ENCODE measurements at places on chromosomes 16 and 17.

- DNase-seq = no peak
Measured at GRCh38 chr16:84246679-84247077, 6.9 kb upstream of the KCNG4 start.

GRCh38 chr17:73586921-73587602 lies 57.2 kb downstream of the SDK2 start:
- DNase-seq = peak; percentile 59

- DNase-seq = peak; percentile 69
Measured at GRCh38 chr17:65554553-65555223, 6.8 kb downstream of the AXIN2 start.

- DNase-seq = no peak
Measured at GRCh38 chr16:25045696-25046381, 30.7 kb upstream of the ARHGAP17 start.

DNA sequence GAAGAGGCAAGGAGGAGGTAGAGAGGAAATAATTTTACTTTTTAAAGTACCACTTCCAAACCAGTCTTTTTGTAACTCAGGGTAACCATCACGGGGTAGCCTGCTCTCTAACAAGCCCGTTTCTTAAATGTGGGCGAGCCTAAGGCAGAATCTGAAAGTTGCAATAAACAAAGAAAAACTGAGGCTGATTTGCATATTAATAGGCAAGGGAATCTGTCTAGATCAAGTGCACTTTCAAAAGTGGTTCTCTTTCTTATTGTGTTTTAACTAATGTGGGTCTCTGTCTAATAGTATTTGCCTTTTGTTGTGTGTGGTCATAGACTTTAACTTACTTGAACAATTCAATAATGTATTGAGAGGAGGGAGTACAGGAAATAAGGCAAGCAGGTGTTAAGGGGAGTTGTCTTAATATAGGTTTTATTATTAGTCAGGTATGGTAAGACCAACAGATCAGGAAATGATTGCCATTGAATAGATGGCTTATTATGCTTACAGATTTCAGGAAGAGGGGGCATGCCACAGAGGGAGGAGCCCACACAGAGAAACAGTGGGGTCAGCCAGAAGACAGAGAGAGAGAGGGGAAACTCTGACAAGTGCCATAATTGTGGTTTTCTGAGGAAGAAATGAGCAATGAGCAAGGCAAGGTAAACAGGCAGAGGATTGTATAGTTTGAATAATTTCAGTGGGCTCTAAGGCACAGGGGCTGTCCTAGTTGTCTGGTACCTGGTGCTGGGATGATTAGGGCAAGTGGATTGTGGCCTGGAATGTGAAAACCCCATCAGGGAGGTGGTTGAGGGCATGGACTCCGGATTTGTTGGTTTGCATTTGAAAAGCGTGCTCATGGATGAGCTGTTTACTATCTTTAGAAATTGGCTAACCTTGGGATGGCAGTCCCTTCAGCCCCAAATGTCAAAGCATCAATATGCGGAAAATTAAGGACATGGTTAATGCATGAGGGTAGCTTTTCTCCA lies 237.2 kb downstream of the TOX3 start:
- no peak for DNase-seq

DNA sequence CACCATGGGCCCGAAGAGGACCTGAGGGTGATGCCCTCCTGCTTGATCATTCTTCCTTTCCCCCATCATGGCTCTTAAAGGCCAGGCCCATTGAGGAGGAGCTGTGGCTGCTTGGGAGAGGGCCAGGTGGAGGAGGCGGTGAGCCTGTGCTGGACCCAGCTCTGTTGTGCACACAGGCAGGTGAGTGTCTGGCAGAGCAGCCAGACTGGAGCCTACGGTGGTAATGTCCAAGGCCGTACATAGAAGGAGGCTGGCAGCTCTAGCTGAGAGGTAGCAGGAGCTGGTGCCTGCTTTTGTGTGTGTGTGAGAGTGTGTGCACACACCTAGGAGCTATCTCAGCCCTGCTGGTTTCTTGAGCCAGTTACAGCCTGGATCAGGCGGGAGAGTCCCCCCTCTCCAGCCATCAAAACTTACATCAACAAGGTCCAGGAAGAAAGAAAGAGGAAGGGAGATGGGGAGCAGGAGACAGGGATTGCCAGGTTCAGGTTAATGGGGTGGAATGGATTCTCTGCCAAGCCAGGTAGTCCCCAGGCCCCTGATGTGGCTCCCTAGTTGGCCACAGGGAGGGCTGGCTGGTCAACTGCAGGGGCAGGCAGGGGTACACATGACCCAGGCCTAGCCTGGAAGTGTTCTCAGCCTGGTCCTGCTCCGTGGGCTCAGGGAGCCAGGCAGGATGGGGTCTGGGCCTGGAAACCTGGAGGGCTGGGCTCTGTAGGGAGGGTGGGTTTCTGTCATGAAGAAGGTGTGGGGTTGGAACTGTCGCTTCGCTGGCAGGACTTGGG lies 107.1 kb downstream of the RAP1GAP2 start:
- DNase-seq = peak; percentile 46

DNA sequence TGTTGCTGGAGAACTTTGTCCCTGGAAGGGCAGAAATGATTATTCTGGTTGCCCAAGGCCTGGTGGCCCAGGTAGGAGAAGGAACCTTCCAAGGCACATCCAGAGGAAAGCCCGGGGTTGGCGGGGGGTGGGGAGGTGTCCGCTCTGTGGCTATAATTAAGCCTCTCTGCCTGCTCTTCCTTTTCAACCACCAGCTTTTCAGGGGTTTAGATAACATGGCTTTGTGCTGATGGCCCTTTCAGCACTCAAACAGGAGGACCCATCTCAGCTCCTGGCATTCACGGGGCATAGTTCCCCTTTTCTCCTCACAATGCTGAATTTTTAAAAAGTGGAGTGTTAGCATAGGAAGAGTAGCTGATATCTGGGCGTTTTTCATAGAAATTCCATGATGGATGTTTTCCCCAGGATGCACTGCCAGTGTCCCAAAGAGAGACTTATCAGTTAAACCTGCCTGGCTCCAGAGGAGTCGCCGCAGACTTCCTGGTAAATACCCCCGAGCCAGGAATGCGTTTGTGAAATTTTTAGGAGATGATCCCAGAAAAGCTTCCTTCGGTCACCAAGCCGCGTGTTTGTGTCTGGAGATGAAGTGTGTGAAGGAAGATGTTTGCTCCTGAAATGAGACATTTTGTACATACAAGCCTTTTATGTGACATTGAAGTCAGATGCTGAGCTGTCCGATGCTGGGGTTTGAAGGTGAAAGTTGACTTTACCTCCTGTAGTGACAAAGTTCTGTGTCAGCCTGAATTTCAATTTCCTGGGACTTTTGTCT lies 188.5 kb downstream of the MSI2 start:
- DNase-seq = no peak

- no peak for DNase-seq
Measured at GRCh38 chr17:76783146-76783545, 45.2 kb downstream of the MFSD11 start.

GRCh38 chr17:70945386-70945785 lies 776.1 kb downstream of the KCNJ2 start:
- DNase-seq = no peak

DNA sequence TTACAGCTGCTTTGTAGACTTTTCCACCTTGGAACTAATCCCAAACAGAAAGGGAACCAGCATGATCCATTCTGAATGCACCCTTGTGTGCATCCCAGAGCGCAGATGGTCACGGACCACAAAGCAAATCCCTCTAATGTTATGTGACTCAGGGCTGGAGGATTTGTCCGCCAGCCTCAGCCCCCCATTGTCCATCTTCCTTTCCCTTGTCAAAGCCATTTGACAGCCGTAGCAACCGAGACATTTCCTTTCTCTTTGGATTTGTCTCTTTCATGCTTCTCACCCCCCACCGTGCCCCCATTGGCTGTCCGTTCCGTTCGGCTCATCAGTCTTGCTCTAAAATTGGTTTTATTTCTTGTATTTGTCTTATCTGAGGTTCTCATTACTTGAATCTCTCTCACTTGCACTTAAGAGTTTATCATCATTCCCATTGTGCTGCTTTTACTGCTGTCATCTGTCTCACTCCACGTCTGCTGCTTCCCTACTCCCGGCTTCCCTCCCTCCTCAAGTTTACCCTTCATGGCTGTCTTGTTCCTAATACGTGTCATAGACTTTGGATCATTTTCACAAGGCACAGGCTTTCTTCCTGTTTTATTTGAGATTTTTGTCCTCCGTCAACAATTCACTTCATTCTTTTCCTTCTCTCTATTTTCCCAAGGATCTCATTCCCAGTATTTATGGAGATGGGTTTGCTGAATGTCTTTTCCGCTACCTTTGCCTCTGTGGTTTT lies 163.4 kb upstream of the ERCC4 start:
- DNase-seq = no peak

DNA sequence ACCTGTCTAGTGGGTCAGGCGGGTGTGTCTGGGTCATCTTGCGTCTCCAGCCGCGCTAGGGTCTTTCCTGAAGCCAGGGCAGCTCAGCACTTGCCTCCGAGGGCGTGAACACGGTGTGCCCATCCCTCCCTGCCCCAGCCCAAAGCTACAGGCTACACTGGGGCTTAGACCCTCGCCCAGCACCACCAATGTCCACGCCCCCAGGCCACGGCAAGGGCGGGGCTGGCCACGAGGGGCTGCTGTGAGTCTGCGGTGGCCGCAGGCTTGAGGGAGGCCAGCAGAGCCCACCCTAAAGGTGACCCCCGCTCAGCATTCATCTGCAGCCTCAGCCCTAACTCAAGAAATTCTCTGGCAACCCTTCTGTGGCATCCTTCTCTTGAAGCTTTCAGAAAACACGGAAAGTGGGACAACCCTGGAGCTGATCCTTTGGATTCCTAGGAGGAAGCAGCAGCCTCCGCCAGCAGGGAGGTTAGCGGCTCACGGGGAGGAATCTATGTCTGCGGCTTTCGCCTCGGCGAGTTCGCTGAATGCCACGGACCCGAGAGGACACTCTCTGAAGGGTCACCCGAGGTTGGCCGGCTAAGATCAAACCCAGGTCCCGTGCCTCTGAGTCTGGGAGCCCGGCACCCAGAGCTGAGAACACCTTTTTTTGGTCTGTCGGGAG lies 41.7 kb downstream of the TIMM22 start:
- no peak for DNase-seq

DNA sequence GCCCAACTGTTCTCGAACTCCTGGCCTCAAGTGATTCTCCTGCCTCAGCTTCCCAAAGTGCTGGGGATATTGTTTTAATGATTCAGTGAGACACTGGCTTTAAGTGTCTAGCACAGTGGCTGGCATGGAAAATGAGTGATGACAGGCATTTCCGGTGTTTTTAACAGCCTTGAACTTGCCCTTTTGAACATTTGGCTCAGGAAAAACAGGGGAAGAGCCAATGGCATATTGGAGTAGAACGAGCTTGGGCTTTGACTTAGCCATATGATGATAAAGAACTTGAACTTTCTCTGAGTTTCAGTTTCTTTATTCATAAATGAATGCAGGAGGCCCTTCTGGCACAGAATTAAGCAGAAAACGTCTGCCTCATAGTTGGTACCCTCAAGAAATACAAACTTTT lies 145.0 kb upstream of the HS3ST4 start:
- no peak for DNase-seq

DNA sequence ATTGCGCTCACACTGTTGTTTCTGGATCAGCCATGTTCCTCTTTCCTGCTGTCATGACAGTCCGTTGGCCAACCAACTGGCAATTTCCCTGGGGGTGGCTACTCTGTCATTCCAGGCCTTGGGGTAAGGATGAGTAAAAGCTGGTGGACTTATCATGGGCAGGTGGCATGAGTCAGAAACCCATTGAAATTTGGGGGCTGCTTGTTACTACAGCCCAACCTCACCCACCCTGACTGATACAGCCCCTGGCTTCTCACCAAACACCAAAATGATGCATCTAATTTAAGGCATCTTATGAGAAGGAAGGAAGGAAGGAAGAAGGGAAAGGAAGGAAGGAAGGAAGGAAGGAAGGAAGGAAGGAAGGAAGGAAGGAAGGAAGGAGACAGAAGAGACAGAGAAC lies 53.9 kb upstream of the CRHR1 start:
- no peak for DNase-seq

DNA sequence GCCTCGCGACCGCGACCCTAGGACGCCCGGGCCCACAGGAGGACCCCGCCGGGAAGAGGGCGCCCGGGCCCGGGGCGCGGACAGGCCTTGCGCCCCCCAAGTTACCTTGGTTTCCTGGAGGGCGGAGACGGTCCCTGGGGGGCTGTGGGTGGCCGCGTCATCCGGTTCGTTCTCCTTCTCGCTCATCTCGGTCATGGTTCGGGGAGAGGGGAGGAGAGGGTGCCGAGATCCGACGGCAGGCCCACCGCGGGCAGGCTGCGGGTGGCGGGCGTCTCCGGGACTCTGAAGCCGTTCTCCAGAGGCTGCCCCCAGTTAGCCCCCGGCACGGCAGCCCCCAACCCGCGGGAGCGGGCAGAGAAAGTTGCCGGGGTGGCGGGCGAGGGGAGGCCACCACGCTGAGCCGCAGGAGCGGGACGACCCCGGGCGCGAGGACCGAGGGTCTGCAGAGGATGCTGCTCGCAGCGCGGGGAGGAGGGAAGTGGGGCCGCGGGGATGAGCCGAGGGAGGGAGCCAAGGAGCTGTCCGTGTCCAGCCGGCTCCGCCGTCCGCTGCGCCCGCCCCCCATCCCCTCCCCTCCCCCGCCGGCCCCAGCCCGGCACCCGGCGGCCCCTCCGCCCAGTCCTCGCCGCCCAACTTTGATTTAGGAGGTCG lies at the start of gene STAC2:
Gene STAC2 (minus strand): TSS at position 638 of the 651 bp plus-strand sequence. CDS start 443 bp downstream, at position 195.
- no peak for DNase-seq

GRCh38 chr17:42117397-42118125 lies 3.6 kb downstream of the KAT2A start:
- no peak for DNase-seq

- DNase-seq = peak; percentile 43
Measured at GRCh38 chr17:75720656-75721462, at the start of gene ITGB4. Gene ITGB4, plus strand, starts transcription at chr17:75721459. Its CDS starts 3,245 bp downstream, at chr17:75724704.

DNA sequence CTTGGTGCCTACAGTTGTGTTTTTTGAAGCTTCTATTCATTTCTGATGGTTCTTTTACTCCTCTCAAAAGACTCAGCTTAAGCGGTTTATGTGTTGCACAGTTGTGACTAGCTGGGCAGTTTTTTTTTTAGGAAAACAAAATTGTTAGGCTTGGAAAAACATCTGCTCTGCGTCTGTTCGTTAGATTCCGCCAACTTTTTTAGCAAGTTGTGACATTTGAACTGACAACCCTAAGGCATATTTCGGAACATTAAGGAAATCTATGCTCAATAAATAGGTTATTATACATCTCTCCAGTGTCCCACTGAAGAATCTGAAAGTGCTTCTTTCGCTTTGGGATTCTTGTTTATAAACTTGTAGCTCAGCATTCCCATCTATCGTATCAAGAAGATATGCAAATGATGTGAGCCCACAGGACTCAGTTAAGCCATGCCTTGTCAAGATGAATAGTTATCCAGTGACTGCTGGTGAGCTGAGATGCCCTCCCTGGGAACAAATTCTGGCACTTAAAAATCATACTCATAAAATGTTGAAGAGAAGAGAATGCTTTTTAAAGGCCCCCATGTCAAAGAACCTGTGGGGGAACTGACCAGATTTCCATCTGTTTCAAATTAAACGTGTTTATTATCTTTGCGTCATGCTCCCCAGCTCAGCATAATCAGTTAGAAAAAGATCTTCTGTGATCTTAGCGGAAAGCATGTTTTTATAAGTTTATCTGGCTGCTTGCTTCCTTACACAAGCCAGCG lies 109.0 kb upstream of the FAM20A start:
- DNase-seq = no peak

DNA sequence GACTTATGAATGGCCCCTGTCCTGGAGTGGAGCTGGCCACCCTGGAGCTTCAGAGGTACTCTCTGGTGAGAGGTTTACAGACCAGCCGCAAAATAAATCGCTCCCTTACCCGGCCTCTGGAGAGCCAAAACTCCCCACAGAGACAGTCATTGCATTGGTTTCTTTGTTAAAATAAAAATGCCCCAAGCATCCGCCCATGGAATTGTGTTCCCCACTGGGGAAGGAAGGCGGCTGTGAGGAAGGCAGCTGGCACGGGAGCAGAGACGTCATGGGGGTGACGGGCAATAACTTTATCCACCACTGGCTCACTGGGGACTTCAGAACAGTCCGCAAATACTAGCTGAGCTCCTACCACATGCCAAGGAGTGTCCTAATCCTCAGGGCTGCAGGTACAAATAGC lies 266.2 kb upstream of the FOXF1 start:
- no peak for DNase-seq

All from NCI-H510A (cell line).